ENCODE measurements at places on chromosomes 1 and 21.

GRCh38 chr1:116537040-116537831 is 33.6 kb downstream of the CD58 start:
- no peak for DNase-seq

- no peak for DNase-seq
Measured at GRCh38 chr1:184359909-184360308, 26.9 kb upstream of the C1orf21 start.

GRCh38 chr1:8089535-8090228 is 63.6 kb upstream of the ERRFI1 start:
- no peak for DNase-seq

- DNase-seq = no peak
Measured at GRCh38 chr1:8021676-8022266, 4.3 kb downstream of the ERRFI1 start.

GRCh38 chr1:27132624-27133023 is 22.3 kb downstream of the SLC9A1 start:
- DNase-seq = no peak

DNA sequence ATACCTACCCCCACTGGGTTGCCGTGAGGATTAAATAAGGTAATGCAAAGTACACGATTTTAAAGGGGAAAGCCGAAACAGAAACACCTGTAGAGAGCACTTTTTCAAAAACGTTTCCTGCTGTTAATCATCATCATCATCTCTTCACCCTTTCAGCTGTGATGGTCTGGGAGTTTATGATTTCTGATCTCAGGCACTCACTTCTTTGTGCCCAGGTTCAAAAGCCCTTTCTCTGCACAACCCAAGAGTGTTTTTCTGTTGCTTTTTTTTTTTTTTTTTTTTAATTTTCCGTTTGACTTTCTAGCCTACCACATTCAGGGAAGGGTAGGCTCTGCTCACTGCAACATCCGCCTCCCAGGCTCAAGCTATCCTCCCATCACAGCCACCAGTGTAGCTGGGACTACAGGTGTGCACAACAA is 936 bp upstream of the UBXN11 start:
- DNase-seq = no peak

DNA sequence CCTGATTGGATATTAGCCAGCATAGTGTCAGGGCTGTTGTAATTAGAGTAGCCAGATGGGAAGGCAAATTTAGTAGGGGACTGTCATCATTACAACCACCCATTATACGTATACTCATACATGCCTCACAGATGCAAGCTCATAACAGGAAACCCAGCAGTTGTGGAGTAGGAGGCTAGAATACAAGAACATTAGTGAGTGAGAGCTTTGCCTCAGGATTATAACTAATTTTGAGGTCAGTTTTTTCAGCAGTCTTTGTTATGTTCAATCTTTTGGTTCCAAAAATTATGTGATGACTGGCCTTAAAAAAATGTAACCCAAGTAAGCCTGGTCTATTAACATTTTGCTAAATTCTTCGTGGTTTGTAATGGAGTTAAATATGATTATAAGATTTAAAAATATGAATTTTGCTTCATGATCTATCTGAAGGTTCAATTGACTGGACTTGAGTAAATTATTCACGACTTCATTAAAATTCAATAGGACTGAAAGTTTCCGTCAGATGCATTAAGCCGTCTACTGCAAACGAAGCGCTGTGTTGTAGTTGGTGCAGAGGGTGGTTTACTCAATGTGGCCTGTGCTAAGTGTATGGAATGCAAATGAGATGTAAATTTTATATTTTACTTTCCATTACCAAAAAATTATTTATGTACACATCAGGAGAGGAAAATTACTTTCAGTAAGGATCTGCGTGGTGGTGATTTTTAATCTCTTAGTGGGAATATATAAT is 48.8 kb downstream of the KCNK1 start:
- DNase-seq = no peak

GRCh38 chr1:36989241-36989640 is 45.1 kb downstream of the GRIK3 start:
- no peak for DNase-seq

DNA sequence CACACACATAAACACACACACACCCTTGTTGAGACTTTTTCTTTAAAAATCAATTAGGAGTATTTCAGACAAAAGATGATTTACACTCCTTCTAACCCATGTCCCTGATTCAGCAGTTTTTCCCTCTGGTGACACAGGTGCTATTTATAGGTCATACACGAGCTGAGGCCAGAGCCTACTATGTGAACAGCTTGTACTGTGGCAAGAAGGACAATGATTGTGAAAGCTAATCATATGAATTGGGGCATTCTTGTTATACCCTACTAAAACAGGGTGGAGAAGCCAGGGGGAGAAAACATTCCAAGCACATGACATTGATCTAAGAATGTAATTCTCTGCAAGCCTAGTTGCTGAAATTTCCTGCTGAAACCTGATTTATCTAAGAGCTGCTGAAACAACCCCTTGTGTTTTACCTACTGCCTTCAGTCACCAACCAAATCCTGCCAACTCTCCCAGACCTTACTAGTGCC is 60.3 kb downstream of the XCL1 start:
- DNase-seq = no peak

GRCh38 chr1:222653178-222653827 is 35.4 kb downstream of the MIA3 start:
- no peak for DNase-seq

DNA sequence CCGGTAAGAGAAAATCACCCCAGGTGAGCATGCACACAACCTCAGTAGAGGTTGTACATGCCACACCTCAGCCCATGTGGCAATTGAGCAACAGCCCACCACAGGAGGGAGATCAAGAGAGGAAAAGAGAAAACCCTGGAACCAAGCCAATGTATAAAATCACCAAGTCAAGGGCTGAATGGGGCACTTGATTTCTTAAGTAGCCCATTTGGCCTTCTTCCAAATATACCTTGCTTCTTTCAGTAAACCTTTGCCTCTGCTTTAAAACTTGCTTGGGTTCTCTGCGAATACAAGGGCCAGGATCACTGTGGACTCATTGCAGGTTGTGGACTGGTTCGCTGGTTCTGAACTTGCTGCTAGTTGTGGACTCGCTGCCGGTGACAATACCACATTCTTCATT is 1814.0 kb downstream of the PLA2G4A start:
- DNase-seq = no peak

- no peak for DNase-seq
Measured at GRCh38 chr1:161267321-161267720, 8.8 kb downstream of the PCP4L1 start.

GRCh38 chr1:164613176-164613575 is 54.2 kb downstream of the PBX1 start:
- no peak for DNase-seq

DNA sequence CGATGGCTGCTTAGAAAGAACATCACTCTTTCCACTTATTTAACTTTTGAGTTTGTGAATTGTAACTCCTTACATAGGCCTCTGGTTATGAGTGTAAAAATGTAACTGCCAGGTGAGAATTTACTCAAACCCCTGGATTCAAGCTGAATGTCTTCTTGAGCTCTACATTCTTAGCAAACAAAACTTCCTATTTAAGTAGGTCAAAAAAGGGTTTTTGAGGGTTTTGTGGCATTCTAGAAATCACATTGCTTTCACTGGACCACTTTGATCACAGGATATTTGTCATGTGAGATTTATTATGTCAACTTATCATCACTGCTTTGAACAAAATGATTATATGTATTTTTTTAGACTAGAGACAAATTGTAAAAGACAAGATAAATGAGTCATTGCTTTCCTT is 5.7 kb downstream of the IL23R start:
- DNase-seq = no peak

DNA sequence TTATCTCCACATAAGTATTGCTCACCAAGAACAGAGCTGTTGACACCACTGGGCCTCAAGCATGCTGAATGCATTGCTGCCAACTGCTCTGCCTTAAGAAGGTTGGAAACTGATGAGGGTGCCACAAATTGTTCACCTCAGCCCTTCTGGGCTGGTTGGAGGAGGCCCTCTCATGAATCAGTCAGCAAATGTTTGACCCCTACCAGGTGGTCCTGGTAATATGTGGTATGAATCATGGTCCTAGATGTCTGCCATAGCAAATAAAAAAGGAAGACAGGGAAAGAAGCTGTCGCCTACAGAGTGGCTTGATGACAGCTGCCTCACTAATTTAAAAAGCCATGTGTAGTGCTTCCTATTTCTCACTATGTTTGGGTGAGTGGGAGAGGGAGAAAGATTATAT is 12.2 kb downstream of the SPATA46 start:
- DNase-seq = no peak

DNA sequence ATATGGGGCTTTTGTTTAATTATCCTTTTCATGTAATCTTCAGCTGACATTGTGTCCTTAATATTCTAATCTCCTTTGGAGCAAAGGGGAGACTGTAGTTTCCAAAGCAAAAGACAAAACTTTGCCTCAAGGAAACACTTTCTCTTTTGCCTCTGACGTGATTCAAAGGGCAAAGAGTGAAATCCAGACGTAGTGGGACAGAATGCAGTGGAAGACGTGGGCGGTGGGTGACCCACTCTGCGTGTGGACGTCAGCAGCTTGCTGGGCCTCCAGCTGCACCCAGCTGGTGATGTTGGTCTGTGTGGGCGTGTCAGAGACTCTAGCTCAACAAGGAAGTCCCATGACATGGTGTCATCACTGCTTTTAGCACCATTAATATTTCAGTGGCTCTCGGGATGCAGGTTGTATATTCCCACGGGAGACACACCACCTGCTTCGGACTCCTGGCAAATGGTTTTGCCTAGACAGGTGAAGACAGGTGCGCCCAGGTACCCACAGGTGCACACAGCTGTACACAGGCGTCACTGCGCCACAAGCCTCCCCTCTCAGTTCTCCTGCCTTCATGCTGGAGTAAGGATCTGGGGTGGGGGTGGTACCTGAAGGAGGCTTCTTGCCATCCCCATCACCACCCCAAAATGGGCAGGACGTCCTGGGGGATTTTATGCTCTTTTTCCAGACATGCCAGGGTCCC is 292.1 kb upstream of the VAMP3 start:
- DNase-seq = peak; percentile 69

DNA sequence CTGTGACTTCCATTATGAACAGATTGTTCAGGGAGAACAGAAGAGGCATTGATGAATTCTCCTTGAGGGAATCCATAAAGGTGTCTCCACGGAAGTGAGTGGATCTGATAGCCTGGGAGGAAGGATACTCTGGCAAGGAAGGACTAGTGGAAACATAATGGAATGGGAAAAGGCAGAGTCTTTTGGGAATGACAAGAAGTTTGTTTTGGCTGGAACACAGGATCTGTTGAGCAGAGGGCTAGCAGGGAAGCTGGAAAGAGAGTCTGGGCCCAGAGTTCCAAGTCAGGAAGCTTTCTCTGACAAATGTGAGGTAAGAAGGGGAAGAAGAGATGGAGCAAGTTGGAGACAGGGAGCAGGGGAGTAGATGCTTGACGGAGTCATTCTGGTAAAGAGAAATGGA is 8.1 kb downstream of the ADAMTS5 start:
- no peak for DNase-seq

DNA sequence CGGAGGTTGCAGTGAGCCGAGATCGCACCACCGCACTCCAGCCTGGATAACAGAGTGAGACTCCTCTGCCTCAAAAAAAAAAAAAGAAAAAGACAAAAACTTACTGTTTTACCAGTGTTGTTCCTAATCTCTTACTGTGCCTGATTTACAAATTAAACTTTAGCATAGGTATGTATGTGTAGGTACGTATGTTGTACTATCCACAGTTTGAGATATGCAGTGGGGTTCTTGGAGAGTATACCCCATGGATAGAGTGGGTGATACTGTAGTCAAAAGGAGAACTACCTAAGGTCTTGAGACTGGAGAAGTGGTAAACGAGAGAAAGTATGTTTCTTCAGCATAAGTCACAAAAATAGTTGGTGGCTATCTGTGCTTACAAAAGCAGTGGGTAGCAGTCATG is 38.6 kb downstream of the RNF11 start:
- no peak for DNase-seq

DNA sequence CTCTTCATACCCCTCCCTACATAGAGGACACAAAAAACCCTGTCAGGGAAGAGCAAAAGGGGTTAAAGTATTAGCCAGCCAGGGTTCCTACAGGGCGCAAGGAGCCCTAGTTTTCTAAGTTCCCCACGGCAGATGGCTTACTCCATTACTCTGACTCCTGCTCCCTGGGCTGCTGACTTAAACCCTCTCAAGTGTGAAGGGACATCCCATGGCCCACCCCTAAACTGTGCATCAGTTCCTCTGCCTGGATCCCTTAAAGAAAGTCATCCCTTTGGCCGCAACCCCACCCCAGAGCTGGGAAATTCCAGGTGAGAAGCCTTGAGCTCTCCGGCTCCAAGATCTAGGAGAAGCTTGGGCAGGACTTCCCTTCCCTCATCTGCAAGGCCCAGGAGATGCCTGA is 236.0 kb downstream of the TOMM20 start:
- DNase-seq = no peak

DNA sequence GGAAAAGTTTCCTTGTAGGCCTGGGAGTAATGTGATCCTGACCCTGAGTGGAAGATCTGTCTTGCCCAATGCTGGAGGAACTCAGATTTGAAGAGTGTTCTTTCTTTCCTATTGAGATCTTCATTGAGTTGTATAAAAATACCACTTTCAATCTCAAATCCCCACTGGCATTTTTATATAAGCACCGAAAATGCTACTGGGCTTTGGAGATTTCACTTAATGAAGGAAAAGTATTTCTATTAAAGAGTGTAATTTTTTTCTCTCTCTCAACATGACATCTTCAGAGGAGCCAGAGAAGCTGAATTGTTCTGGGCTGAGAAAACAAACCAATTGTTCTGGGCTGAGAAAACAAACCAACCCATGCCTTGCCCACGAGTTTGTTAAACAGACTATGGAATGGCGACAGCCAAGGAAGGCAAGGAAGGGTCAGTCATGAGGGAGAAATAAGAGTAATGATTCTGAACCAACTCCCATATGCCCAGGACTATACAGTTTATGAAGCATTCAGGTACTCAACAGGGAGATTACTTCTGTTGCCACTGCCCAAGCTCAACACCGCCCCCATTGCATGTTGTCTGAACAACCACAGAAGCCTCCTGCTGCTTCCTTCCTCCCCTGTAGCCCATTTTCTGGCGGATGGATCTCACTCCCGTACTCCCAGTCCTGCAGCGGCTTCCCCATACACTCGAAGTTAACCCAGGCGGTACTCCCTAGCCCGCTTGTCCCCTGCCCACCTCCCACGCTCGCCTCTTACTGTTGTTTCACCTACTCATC is 103.2 kb downstream of the BEND5 start:
- no peak for DNase-seq

DNA sequence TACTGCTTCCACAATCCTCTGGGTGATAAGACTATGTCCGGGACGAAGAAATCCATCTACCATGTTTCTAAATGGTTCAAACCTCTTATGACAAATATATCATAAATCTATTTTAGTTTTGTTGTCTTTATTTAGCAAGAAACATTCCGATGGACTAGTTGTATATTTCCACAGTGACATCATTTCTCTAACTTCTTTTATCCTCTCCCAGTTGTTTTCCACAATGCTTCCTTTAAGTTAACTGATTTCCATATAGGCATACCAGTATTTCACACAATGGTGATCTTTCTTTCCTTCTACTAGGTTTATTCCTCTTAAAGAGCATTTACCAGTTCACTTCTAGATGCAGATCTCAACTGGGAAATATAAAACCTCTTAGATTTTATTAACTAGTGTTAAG is 44.8 kb downstream of the USP1 start:
- DNase-seq = no peak

- DNase-seq = peak; percentile 85
Measured at GRCh38 chr1:228664399-228664914, 70.8 kb upstream of the RHOU start.
